ENCODE measurements at places on chromosomes 3 and 15.
A peak's percentile ranks its signal among the peaks of the same experiment; 100 is the strongest.

GRCh38 chr3:184786280-184786941, 25.6 kb upstream of the VPS8 start:
- no peak for DNase-seq

GRCh38 chr15:70072479-70072878, 25.2 kb downstream of the TLE3 start:
- DNase-seq = no peak

- DNase-seq = peak; percentile 66
Observed at GRCh38 chr3:14425581-14426304, 23.3 kb downstream of the SLC6A6 start.

- DNase-seq = peak; percentile 41
Observed at GRCh38 chr3:182793663-182794454, 555 bp downstream of the ATP11B start.

- DNase-seq = no peak
Observed at GRCh38 chr3:49717211-49717958, 2.1 kb downstream of the AMIGO3 start.

GRCh38 chr3:195812366-195812765, 637 bp upstream of the MUC4 start:
- DNase-seq = no peak
